ENCODE measurements at places on chromosomes 4 and X.
A peak's percentile ranks its signal among the peaks of the same experiment; 100 is the strongest.

DNA sequence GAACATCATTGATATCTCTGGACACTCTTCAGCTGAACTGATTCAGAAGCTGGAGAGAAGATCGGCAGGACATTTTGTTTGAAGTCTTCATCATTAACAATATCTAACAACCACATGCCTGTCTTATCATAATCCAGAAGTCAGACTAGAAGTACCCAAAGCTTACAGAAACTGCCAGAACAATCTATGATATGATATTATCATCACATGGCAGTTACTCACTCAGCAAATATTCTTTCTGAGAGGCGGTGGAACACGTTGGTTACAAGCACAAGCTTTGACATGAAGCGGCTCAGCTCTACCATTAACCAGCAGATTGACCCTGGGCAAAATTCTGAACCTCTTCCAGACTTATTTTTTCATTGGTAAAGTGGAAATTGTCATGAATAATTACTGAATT, 69.4 kb upstream of the KIT start:
- no peak for DNase-seq

- no peak for DNase-seq
These were observed 721.7 kb downstream of the PCDH18 start for GRCh38 chr4:136810626-136811025.

- no peak for DNase-seq
These were observed 13.3 kb upstream of the CENPU start for GRCh38 chr4:184747034-184747830.

DNA sequence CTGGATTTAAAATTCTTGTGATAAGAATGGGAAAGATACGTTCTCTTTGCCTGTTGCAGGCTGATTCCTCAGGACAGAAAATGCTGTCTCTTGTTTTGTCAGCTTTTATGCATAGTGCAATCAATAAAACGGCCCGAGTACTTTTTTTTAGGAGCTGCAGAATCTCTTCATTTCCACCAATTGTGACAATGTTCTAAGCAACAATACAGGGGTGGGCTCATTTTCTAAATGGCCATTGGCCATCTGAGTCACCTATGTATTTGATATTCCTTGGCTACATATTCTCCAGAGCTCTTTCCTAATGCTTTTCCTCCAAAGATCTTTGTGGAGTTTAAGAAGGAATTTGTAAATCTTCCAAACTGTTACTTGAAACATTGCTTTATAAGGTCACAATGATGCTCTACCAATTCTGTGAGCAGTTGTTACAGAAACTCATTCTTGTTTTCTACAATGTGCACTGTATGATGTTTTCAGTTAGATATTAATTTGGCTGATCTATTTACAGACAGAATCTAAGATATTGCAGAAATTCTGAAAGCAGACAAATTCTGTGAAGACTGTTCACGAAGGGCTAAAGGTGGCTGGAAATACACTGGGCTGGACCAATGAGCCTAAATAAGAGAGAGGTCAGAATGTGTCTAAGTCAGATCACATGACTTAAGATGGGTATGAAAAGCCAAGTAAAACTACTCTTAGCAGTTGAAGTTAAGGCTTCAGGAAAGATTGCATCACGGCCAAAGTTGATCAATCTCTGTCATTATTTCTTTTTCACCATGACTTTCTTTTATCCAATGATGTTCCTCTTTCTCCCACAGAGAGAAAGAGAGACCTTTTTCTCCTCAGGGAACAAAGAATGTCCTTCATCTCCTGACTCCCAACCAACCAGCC, 33.4 kb downstream of the TAPT1 start:
- no peak for DNase-seq

- no peak for DNase-seq
These were observed 43.8 kb downstream of the ELOVL6 start for GRCh38 chr4:110154582-110154981.

DNA sequence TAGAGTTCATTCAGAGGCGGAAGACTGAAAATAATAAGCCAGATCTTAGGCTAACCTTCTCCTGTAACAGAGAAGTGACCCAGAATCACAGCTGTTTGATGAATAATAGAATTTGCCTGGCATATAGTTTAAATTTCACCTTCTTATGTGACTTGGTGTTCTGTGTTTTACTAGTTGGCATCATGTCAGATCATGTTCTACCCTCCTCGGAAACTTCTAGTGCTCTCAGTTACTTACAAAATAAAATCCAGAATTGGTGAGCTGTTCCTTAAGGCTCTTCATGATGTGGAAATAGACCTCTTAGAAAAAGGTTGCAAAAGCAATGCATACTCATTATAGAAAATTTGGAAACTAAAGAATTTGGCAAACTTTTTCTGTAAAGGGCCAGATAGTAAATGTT, 31.1 kb downstream of the TMEM164 start:
- no peak for DNase-seq

GRCh38 chr4:113739197-113739596, 22.3 kb downstream of the CAMK2D start:
- DNase-seq, result no peak

DNA sequence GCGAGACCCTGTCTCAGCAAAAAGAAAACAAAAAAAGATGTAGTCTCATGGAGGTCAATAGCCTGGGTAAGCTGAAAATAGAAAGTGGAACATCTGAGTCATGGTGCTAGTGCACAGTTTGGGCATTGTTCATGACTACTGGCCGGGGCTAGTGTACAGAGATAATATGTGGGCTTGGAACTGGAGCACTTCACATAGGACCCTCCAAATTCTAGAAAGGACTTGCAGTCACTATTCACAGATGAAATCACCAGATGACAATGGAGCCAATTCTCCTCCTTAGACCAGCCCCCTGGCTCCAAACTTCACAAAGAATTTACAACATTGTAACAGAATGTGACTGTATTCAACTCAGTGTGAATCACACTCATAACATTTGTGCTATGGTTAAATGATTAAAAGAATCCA, 367.8 kb upstream of the SLC7A11 start:
- DNase-seq, result no peak

DNA sequence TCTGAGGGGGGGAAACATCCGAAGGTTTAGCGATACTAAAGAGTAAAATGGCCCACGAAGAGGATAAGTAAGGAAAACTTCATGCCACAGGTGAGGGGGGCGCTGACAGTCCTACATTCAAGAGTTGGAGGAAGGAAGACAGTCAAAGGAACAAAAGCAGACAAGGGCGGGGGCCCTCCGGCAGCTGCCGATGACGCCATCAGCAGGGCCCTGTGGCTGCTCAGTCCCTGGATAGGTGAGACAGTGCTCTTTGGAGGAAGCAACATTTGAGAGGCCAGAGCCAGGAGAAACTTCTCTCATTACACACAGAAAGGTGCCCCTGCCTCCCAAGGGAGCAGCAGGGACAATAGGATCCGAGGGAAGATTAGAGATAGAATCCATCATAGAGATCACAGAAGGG, 41.5 kb downstream of the RAB40AL start:
- DNase-seq, result no peak

DNA sequence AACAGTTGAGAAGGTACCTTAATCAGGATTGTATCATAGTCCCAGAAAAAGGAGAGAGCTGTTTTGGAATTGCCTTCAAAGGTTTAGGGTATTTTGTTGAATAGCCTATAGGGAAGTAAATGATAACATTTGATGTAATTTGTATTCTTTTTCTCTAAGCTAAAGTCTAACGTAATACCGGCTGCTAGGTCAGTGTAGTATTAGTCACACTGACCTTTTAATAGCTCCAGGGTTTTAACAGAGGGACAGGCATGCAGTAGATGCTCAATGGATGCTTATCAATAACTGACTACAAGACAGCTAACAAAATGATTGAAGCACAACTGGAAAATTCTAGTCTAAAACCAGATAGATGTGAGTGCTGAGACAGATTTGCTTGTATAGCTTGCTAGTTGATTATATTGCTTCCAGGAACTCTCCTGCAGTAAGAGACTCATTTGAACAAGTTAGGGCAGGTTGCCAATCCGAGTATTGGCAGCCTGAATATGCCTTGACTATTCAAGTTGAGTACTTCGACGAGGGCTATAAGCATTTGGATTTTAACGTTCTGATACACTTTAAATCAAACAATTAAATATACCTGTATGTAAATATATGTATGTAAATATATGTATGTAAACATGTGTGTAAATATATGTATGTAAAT, 16.5 kb upstream of the PNPLA4 start:
- DNase-seq, result no peak

DNA sequence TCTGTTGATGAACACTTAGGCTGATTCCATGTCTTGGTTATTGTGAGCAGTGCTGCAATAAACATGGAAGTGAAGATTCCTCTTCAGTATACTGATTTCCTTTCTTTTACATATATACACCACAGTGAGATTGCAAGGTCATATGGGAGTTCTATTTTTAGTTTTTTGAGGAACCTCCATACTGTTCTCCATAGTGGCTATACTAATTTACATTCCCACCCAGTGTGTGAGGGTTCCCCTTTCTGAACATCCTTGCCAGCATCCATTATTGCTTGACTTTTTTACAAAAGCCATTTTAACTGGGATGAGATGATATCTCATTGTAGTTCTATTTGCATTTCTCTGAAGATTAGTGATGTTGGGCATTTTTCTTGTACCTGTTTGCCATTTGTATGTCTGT, 80.5 kb upstream of the GALNT7 start:
- DNase-seq, result no peak

DNA sequence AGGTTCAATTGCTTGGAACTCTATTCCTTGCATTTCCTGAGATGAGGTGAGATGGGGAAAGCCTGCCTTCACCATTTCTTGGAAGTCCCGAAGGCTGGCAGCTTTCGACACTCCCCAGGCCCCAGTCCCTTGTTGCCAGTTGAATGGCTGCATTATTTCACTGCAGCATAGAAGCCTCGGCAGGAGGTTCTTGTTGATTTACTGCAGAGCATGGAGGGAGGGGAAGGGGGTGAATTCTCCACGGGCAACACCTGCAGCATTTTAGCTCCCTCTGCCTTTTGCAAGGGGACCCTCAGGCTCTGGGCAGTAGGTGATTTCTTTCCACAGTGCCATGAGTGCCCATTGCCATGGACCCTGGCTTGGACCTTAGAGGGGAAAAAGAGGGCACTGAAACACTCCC, 10.7 kb upstream of the BCLAF3 start:
- no peak for DNase-seq

- no peak for DNase-seq
These were observed 2.1 kb upstream of the DHRSX start for GRCh38 chrX:2502668-2503519.

DNA sequence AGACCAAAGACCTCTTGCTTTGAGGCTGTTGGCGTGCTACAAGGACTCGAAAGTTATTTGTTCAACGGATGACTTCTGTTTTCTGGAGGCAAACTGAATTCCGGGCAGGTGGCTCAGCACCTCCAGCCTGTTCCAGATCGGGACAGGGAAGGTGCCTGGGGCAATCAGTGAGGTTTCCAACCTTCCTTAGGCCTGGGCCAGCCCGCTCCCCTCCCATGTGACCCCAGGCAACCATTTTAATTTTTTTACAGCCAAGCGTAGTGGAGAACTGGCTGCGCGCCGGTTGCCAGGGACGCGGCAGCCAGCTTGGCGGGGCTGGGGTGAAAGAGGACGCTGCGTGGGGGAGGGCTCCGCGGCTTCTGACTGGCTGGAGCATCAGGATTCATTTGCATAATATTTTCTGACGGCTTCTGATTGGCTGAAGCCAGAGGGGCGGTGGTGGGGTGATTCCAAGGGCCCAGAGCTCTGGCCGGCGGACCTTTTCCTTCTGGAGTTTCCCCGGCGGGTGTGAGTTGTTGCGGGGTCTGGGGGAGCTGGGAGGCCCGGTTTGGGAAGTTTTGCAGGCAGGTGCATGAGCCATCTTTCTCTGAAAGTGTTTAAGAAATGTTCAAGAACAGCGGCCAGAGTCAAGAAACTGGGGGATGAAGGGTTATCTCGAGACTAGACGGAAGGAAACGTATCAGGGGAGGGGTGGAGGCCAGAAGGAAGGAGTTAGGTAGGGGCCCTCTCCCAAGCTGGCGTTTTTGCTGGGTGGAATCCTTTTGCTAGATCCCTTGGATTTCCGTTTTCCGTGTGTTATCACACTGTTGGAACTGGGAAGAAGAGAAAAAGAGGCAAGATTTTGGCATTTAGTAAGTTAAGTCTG, at the start of gene MID1IP1:
TSS of gene MID1IP1 (plus strand) at position 479 of the 865 bp plus-strand sequence. CDS start 3,488 bp downstream, outside the sequence.
- peak; percentile 76 for DNase-seq

- DNase-seq, result no peak
These were observed 1.2 kb downstream of the EIF1AX start for GRCh38 chrX:20140420-20140819.

DNA sequence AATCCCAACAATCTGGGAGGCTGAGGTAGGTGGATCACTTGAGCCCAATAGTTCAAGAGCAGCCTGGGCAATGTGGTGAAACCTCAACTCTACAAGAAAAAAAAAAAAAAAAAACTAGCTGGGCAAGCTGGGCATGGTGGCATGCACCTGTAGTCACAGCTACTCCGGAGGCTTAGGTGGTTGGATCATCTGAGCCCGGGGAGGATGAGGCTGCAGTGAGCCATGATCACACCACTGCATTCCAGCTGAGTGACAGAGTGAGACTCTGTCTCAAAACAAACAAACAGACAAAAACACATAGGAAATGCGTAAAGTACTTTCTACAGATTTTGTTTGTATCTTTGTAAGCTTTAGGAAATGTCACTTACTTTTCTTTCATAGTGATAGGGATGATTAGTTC, 307.2 kb upstream of the NR3C2 start:
- no peak for DNase-seq

- no peak for DNase-seq
These were observed 7.7 kb downstream of the LAP3 start for GRCh38 chr4:17584521-17585213.

DNA sequence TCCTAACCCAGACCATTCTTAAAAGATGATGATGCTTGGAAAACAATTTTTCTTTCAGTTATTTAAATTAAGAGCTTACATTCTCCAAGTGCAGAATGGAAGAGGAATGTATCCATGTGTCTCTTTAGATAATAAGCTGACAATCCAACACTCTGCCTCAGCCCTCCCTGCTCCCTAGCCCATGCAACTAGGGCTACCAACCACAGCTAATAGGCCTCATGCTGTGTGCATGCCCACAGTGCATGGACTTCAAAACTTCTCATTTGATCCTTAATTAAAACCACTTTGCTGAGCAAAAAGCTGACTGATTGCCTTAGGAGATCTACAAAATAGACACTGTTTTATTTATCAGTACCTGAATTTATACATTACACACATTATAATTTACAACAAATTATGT, 473.9 kb downstream of the GALNTL6 start:
- DNase-seq, result no peak

DNA sequence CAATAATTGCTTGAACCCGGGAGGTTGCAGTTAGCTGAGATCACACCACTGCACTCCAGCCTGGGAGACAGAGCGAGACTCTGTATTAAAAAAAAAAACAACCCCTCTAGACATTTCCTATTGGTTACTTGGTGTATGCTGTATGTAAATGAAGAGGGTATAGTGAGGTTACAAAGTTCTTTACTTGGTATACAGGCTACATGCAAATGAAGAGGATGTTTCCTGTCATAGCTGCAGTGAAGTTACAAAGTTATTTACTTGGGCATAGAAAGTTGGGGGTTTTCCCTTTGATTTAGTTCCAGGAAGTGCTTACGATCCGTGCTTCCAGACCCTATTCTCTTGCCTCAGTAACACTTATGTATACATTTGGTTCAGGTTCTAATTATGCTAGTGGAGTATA, 38.4 kb upstream of the CLNK start:
- no peak for DNase-seq

GRCh38 chr4:10040049-10040892, 19.0 kb upstream of the SLC2A9 start:
- no peak for DNase-seq

- DNase-seq, result no peak
These were observed 109.9 kb upstream of the TBL1X start for GRCh38 chrX:9354918-9355317.

GRCh38 chr4:114193624-114194399, 214.4 kb upstream of the ARSJ start:
- no peak for DNase-seq

Data from NCI-H1436 treated with DMSO at 0.1 percent for 48 hours (cell line).